H4 (cell line): ENCODE measurements at places on chromosomes 11 and 22. TPM values are rescaled to one million over a fixed set of nuclear protein-coding genes. Genes with fewer than 3 reads are reported as not detected.

GRCh38 chr11:128187835-128188234 is 399.5 kb downstream of the ETS1 start:
- DNase-seq, result no peak

GRCh38 chr11:76698321-76699043 is 27.9 kb upstream of the LRRC32 start:
- DNase-seq, result no peak

GRCh38 chr11:40139066-40139465 is 1320.4 kb downstream of the LRRC4C start:
- DNase-seq, result no peak

DNA sequence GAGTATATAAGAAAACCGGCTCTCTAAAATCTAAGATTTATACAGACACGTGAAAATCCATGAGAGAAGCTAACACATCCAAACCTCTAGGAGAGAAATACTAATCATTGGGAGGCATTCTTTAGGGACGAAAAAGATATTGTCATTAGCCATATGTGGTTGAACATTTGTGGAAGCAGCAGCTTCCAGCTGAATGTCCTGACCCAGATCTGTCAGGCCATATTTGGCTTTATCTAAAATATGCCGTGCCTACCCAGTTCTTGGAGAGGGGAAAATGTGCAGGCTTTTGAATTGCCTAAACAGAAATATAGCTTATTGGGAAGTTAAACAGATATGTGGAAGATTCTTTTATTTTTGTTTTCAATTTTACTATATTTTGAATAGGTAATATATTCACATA is 6.4 kb downstream of the CCDC89 start:
- no peak for DNase-seq

DNA sequence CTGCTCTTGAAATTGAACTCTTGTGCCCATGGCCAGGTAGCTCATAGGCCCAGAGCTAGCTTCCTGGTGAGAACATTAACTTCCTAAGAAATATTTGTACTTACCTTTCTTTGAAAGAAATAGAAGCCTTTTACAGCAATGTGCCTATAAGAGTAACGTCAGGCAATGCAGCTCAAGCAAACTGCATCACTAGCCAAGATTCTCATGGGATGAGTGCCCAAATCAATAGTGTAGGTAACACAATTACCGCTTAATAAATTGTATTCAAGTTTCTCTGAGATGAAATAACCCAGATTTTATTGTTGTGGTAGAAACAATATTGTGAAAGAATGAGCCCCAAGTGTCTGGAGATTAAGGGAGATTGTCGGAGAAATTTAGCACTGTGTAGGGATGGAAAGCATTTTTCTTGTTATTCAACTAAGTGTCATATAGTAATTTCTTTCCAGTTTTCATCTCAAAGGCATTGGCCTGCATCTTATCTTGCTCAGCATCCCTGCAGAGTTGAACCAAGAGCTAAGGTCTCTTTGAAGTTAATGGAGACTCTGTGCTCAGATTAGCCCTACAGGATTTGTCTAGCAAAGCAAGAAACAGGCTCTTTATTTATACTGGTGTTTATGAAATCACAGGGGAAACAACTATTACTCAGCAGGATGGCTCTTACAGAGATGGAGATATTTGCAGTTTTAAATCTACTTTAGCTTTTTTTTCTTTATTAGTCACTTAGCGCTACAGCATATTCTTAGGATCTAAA is 321.0 kb upstream of the PDGFD start:
- DNase-seq, result no peak

DNA sequence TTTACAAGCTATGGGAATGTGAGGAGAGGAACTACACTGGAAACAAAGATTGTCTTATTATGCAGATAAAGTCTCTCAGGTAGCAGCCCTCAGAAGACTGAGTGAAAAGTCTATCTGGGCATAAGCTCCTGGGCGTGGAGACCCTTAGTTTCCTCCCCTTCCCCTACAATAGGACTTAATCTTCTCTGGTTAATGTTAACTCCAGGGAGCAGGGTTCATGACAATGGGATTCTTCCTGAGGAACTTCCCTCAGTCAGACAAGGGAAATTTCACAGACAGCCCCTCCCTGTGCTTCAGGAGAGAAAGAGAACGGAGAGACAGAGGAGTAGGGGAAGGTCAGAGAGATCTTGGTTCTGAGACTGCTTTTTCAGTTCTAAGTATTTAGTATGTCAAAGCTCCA is 1428.6 kb downstream of the LRRC4C start:
- DNase-seq, result no peak

- no peak for DNase-seq
These were observed 12.7 kb downstream of the BAIAP2L2 start for GRCh38 chr22:38097557-38098409.

GRCh38 chr11:125001849-125002248 is 47.8 kb downstream of the CCDC15 start:
- no peak for DNase-seq

DNA sequence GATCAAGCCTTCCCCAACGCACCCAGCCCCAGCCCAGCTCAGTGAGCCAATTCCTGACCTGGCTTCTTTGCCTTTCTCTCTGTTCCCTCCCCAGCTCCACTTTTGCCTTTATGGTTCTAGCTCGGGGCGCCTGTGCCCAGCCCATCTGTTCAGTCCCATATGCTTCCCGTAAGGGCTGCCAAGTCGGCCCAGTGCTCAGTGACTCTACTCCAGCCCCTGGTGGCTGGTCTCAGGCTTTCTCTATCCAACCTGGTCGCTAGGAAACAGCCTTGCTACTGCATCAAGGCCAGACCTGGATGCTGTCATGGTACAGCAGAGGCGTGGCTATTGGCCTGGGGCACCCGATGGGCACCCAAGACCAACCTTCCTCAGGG is 178.0 kb downstream of the DSCAML1 start:
- DNase-seq, result no peak

- peak; percentile 48 for DNase-seq
These were observed 634.3 kb downstream of the OPCML start for GRCh38 chr11:132898021-132898420.

DNA sequence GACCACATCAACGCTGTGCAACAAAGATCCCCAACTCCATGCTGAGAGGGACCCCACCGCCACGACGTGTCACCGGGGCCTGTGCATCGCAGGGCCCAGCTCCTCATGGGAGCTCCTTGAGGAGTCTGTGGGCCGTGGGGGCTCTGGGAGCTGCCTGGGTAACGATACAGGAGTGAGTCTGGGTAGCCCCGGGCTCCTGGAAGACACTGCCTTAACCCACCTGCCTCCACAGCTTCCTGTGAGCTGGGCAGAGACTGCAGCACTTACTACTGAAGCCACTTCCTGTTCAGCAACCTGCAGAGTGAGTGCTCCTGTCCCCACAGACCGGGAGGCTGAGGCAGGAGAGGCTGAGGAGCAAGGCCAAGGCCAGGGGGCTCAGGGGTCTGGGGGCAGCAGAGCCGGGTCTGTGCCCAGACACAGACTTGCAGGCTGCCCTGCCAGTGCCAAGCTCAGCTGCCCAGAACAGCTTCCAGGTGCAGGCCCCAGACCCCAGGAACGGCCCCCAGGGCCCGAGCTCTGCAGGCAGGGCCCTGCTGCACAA is 226.7 kb downstream of the BRD1 start:
- no peak for DNase-seq

DNA sequence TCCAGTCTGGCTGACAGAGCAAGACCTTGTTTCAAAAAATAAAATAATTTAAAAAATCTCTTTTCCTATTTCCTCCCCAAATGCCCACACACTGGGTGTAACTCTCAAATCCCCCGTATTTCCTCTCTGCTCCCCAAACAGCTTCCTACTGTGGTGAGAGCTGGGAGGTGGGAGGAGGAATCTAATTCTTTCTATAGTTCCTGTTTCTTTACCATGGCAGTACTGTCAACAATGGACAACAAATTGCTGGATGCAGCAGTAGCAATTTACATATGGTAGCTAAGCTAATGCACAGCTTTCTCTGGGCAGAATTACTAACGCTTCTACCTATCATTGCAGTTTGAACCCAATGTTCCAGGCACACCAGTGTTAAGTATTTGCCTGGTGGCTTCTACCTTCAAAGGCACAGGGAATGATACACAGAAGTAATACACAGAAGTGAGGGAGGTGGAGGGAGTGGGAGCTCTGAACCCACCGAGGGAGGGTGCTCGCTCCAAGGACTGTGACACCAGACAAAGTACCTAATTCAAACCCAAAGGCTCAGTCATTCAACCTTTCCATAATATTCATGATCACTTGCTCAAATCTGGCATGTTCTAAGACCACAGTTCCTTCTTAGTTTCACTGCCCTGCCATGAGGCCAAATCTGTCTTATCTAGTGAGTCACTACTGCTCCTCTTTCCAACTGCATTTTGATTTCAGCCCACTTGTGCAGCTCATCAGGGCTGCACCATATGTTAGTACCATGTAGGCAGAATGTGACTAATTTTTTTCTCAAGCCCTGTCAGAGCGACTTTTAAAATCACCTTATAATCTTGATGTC is 37.9 kb downstream of the CELF1 start:
- DNase-seq, result peak; percentile 26

GRCh38 chr11:119481021-119481666 is 58.2 kb upstream of the THY1 start:
- peak; percentile 95 for DNase-seq

DNA sequence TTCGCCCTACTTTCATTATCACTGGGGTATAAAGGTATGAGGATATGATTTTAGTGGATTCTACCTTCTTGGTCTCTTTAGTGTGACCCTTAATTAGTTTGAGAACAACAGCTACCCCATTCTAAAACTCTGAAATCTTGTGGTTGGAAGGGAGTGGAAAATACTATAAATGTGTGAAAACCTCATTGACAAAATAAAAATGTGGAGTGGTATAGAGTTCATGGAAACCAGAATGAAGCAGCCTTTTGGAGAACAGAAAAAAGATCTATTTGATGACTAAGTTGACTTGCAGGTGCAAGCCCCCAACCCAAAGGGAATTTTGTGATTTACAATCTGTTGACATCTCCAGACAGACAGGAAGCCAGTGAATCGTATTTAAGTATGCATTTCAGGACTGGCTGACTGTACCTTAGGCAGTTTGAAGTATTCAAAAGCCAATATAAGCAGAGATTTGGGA is 75.8 kb downstream of the GAS2 start:
- no peak for DNase-seq

DNA sequence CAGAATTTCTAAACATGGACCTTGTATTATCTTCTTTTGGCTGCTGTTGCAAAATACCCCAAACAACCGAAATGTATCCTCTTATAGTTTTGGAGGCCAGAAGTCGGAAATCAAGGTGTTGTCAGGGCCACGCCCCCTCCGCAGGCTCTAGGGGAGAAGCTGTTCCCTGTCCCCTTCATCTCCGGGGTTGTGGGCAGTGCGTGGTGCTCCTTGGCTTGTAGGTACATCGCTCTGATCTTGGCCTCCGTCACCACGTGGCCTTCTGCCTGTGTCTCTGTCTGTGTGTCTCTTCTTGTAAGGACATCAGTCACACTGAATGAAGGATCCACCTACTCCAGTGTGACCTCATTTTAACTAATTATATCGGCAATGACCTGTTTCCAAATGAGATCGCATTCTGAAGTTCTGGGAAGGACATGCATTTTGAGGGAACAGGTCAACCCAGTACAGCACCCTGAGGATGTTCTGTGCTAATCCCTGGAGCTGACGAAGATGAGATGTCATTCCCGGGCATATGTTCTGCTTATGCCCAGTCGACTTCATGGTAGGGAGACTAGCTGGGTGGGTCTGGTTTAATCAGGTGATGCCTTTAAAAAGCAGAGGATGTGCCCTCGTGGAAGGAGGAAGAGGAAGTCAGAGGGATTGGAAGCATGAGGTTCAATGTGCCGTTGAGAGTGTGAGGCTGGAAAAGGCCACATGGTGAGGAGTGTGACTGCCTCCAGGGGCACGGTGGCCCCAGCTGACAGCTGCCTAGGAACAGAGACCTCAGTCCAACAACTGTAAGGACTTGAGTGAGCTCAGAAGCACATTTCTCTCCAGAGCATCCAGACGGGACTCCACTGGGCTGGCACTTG is 531.1 kb downstream of the TBC1D22A start:
- DNase-seq, result no peak

DNA sequence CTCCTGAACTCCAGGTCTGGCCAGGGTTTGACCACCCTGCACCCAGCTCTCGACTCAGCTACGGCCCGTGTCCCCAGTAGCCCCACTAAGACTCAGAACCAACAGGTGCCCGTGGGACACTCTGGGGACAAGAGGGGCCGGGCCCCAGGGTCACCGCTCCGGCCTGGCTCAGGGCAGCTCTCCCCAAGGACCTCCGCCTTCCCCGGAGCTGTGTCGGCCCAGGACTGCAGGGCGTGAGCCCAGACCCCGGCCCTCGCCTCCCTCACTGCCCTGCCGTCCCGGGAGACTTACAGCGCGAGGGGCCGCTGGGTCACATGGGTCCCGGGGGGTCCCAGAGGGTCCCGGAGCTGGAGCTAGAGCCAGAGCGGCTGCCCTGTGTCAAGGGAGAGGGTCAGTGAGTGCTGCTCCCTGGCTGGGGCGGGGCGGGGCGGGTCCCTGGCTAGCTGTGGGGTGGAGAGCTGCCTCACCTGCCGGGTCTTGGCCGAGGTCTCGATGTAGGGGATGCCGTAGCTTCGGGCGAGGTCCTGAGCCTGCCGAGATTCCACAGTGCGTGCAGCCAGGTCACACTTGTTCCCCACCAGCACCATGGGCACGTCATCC is 2.3 kb downstream of the HRAS start:
- no peak for DNase-seq

DNA sequence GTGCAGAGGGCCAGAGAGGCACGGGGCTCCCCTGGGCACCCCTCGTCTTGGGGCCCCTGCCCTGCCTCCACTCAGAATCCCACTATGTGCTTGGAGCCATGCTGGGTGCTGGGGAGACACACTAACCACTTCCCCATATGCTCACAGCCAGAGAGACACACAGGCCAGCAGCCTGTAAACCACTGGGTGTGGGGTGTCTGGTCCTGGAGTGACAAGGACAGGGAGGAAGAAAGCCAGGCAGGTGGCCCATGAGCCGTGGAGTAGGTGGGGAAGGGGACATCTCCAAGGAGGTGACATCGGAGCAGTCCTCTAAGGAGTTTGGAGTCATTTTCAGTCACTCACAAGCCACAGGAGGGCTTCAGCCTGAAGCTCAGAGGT is 58.9 kb downstream of the CDKN1C start:
- no peak for DNase-seq

GRCh38 chr22:49331223-49331815 is 496.4 kb downstream of the BRD1 start:
- DNase-seq, result no peak

The TUB gene
- total RNA-seq, result 7.5 and 7.8 TPM in 2 replicates

The OR8G1 gene
- total RNA-seq, result not detected in 2 replicates

The SERPIND1 gene
- not detected in 2 replicates for total RNA-seq

The UBQLN3 gene
- not detected in 2 replicates for total RNA-seq

The KRTAP5-9 gene
- not detected in 2 replicates for total RNA-seq

The ANO3 gene
- 0.45 and 1.5 TPM in 2 replicates for total RNA-seq

The KCNJ1 gene
- total RNA-seq, result not detected in 2 replicates

The GNG3 gene
- 0.41 TPM in 1 of 2 replicates, not detected in the other for total RNA-seq

The KCTD14 gene
- 0.77 TPM in 1 of 2 replicates, not detected in the other for total RNA-seq

The CARD16 gene
- 80.6 and 105 TPM in 2 replicates for total RNA-seq
